ENCODE measurements at places on chromosomes 4 and X.
A peak's percentile ranks its signal among the peaks of the same experiment; 100 is the strongest.

- no peak for DNase-seq
Observed at GRCh38 chr4:142095886-142096605, 459.7 kb downstream of the IL15 start.

DNA sequence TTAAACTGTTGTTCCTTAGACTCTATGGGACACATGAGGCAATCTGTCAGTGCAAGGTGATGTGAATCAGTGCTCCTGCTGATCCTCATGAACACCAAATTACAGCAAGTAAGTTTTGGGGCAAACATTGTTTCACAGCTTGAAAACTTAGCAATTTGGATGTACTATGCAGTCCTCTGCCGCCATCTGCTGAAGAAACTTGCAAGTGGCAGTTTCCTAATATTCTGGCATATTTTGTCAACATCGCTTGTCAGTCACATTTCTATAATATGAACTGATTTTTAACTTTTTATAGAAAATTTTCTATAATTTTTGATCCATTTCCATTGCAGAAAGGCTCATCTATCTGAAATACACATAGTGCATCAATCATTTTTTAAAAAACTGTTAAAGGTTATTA lies 56.3 kb downstream of the ZAR1 start:
- peak; percentile 14 for DNase-seq

GRCh38 chr4:105587841-105588240 lies 35.4 kb downstream of the ARHGEF38 start:
- no peak for DNase-seq

GRCh38 chr4:173531086-173531965 lies 1.3 kb upstream of the HAND2 start:
- no peak for DNase-seq

DNA sequence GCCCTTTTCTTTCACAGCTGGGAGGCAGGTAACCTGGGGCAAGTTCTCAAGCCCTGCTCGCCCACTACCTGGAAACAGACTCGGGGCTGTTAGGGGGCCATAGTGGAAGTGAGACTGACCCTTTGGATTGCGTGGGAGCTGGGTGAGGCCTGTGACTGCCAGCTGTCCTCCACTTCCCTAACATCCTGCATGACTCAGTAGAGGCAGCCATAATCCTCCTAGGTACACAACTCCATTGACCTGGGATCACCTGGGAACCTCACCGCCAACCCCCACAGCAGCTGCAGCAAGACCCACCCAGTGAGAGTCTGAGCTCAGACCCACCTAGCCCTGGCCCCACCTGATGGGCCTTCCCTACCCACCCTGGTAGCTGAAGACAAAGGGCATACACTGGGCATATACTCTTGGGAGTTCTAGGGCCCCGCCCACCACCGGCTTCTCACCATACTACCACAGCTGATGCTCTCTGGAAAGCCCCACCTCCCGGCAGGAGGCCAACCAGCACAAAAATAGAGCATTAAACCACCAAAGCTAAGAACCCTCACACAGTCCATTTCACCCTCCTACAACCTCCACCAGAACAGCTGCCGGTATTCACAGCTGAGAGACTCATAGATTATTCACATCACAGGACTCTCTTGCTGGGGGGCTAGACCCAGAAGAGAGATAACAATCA lies 61.1 kb upstream of the DCTD start:
- no peak for DNase-seq

DNA sequence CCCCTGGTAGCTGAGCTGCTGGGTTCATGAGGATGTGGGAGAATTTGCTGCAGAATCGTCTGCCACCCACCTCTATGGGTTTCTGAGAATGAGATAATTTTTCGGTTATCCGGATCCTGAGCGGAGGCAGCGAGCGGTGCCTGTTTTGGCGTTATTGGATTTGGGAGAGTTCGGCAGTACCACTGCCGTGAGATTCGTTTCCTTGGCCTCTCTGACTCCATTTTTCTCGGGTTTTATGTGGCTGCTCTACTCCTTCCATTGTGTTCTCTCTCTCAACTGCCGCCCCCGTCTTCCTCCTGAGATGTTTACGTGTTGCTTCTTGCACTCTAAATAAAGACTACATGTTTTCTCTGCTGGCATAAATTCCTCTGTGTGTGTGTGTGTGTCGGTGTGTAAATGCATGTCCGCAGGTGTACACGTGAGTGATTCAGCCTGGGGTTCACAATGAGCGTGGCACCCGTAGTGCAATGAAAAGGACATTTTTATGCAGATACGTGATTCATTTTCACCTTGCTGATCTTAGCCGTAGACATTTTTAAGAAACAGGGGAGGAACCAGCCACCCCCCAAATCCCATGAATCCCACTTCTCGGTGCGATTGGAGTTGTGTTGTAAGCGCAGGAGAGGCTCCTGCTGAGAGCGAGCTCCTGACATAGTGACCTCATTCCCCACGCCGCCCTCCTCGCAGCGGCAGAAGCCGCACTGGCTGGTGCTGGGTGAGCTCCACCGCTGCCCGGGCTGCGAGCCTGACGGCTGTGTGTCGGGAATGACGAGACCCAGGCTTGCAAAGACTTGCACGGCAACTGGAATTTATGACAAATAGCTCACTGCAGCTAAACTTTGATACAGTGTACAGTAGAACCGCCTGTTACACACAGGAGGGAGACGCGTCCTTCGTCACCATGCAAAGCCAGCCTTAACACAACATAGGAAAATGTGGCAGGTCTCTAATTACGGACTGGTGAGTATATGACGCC lies 82.2 kb downstream of the STOX2 start:
- DNase-seq: no peak

GRCh38 chr4:169259271-169259670 lies 11.5 kb downstream of the SH3RF1 start:
- DNase-seq: no peak

- DNase-seq: no peak
Observed at GRCh38 chrX:49042581-49043219, 457 bp downstream of the TFE3 start.
